ENCODE measurements at places on chromosomes 2 and 18. TPM values are rescaled to one million over a fixed set of nuclear protein-coding genes. Genes with fewer than 3 reads are reported as not detected.

Gene TMEM198
- 0.83 TPM for polyA plus RNA-seq

Gene SERPINB5
- polyA plus RNA-seq = not detected

Gene KIF5C
- polyA plus RNA-seq = 0.12 TPM

Gene CMPK2
- polyA plus RNA-seq = not detected

Gene C2orf78
- not detected for polyA plus RNA-seq

Gene ARHGEF33
- 0.36 TPM for polyA plus RNA-seq

Gene LYG2
- polyA plus RNA-seq = not detected

Gene HOXD11
- polyA plus RNA-seq = not detected

Gene OTOF
- not detected for polyA plus RNA-seq
